ENCODE measurements at places on chromosomes 12 and 14.

DNA sequence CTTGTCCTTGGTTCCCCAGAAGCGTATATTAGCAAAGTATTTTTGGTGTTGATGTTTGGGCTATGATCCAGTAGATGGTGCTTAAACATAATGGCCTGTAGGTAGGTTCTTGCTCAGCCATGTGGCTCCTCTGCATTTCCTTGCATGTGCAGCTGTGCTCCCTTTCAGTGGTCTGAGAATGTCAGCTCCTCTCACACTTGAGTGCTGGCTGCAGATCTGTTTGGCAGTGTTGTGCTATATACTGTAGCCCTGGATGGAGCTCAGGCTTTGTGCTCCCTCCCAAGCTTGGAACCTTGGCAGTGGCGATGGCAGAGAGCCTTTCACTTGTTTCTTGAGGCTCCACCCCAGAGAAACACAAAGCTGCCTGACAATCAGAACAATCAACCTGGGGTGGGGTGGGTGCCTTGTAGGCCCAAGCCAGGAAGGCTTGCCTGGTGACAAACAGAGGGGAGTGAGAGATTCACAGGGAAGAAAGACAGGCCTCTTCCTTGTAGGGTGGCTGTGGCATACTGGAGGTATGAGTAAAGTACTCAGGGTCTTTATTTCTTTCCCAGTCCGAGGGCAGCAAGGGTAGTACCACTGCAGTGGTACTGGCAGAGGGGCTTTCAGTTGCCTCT lies 255.3 kb downstream of the RAD51B start:
- no peak for DNase-seq

DNA sequence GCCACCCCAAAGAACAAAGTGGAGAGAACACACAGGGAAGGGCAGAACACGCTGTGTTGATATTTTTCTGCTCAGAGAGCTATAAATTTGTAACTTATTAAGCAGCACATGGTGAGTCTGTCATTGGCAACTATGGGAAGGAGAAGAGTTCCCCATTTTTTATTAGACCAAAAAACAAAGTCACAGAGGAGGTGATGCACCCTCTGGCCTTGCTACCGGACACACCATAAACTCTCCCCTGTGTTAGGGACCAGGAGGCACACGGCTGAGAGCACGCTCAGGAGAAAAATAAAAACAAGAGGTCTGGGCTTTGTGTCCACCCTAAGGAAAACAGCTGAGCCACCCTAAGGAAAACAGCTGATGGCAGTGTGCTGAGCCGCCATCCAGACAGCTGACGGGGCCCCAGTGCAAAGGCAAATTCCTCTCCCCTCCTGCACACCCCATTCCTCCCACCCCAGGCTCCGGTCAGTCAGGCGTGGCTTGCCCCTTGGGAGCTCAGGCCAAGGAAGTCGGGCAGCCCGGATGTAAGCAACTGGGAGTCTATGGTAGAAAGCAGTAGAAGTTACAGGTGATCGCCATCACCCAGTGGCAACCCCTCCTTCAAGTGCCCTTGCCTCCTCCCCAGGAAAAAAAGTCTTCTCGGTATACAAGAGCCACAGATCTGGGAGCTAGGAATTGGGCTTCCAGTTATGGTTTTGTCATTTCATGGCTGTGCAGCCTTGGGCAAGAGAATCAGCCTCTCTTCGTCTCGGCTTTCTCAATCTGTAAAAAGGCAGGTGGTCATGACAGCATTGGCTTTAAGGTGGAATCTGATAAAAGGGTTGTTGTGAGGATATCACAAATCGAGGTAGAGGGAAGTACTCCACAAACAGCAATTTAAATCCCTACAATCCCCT lies 2.4 kb downstream of the PXN start:
- no peak for DNase-seq

- no peak for DNase-seq
Observed at GRCh38 chr12:3744229-3744901, 8.5 kb downstream of the CRACR2A start.

DNA sequence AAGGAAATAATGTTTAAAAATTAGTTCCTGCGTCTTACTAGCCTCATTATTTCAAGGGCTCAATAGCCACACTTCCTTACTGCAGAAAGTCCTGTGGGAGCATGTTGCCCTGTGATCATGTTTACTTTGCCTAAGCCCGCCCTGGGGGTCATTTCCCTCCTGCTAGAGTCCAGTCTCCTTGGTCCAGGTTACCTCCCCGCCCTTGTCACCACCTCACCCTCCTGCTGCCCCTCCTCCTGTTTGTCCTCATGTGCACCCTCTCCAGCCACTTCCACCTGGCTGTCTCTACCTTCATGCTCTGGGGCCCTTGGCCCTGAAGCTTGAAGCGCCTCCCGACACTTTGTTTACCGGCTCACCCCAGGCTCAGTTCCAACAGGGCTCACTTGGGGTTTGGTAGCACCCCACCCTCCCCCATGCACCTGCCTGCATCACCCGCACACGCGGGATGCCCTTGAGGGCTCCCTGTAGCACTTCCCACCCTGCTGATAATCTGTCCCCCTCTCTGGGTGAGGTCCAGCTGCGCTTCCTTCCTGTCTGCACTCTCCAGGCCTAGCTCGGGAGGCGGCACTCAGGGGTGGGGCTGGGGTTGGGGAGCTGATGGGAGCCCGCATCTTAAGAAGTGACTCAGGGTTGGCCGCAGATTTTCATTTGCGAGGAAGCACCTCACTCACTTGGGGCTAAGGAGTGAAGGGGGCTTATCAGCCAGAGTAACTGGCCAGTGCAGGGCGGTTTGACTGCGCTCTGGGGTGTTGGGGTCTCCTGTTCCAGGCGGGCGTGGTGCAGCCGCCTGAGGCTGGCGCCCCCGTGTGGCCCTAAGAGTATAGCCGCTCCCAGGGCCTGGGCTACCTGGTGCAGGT lies 40.1 kb downstream of the SMIM41 start:
- DNase-seq: no peak

- no peak for DNase-seq
Observed at GRCh38 chr12:68673788-68674187, 13.0 kb upstream of the NUP107 start.

DNA sequence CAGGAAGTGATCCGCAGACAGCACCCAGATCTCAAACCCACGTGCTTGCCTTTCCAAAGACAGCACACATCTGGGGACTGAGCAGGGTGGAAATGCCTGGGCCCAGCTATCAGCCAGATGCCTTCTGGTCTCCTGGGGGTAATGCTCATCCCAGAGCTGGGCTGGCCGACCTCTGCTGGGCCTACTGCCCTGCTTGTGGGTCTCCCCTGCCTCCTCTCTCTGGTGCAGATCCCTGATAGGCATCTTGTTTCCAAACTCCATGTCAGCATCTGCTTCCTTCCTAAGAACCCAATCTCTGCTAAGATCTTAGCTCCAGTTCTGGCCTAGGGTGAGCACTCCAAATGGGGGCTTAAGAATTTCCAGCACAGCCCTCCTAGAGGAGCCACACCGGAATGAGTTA lies 1043.0 kb downstream of the VRK1 start:
- DNase-seq: no peak

GRCh38 chr14:37124614-37125013 lies 47.8 kb downstream of the SLC25A21 start:
- no peak for DNase-seq

DNA sequence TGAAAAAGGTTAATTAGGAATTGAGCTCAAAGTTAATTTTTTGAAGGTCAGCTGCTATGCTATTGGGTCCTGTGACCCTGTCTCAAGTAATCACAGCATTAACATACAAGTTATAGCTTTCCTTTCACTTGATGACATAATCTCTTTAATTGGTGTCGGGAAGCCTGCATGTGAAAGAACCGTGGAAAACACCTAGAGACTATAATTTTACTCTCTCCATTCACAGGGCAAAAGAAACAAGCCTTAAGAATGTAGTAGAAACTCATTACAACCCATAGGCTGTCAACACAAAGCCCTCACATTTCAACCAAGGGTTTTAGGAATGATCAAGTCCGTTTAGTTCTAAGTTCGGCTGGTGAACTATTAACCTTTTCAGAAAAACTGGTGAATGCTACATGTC lies 104.4 kb downstream of the PPM1A start:
- DNase-seq: no peak

DNA sequence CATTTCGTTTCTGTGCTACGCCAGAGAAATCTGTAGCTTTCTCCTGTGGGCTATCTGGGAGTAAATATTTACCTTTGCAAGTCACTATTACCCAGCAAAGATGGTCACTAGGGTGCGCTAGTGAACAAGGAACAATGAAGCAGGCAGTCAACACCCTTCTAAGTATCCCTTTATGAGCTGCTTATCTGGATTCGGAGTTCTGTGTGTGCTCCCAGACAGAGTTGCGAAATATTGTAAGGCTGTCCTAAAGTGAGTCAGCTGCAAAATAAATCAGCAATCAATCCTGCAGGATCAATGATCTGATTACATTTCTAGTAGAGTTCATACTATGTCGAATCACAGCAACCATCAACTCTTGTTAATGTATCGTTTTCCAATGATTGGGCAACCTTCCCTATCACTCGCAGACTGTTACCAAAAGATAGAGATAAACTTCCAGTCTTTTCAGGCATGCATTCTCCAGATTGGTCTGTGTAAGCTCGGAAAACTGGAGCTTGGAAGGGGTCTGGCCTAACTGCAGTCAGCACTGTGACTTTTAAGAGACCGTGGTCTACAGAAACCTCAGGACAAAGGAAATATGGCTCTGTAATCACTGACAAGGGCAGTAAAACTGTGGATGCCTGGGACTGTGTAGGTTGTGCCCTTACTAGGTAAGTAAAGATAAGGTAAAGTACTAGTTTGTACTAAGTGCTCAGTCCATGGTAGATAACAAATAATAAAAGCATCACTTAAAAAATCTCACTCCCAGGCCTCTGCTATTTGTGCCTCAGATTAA lies 133.5 kb downstream of the KCNK10 start:
- no peak for DNase-seq

DNA sequence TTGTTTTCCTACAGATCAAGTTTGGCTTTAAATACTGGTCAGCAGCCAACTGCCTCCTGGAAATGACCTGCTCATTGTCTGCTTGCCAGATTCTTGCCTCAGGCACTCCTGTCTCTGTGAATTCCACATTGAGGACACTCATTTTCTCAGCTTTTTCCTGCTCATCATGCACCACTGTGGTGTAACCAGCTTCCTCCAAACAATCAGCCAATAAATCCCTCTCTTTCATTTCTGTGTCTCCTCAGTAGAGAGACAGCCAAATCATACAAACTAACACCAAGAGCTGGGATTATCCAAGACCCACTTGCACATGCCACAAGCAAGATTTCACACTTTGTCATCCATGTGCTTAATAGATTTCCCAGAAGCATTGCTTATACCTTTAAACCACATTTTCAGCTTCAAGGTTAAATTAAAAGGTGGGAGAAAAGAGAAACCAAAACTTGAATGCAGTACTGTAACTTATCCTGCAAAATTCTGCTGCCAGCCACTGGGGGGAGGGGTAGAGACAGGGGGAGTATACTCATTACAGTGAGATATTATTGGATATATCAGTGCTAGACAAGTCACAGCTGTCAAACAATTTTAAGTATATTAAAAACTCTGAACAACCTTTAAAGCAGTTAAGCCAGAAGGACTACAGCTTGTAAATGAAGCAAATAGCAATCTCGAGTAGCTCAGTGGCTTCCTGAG lies 105.0 kb downstream of the PPP2R5E start:
- DNase-seq: no peak

All from esophagus squamous epithelium (tissue), 5 donors.